ENCODE measurements at places on chromosomes 3 and 15.

DNA sequence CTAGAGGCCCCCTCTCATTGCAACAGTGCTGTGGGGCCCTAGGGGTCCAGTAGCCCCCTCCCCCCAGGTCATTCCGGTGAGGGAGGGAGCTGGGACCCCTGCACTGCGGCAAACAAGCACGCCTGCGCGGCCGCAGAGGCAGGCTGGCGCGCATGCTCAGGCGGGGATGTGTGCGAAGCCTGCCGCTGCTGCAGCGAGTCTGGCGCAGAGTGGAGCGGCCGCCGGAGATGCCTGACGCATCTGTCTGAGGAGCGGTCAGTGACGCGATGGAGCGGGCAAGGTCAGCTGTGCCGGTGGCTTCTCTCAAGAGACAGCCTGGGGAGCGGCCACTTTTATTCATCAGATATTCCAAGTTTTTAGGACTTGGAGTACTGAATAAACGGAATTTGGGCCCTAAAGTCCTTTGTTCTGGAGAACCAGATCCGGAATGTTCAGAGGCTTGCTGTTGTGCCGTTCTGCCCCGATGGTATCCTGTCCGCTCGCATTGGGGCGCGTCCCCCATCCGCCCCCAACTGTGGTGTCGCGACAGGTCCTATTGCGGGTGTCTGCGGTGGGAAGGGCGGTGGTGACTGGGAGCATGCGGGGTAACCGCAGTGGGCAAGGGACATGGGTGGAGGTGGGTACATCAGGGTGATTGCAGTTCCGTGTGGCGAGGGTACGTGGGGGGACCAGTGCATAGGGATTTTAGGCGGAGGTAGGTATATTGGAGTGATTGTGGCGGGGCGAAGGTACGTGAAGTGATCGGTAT, at the start of the genes SNRPN and SNURF:
Gene SNRPN (plus strand): TSS at position 205 of the 748 bp plus-strand sequence. CDS start 19,467 bp downstream, outside the sequence.
Gene SNURF (plus strand): TSS at position 205 of the 748 bp plus-strand sequence. CDS start 62 bp downstream, at position 267.
- peak; percentile 68 for ATAC-seq

- ATAC-seq = no peak
Observed at GRCh38 chr3:10600296-10600714, 94.9 kb upstream of the ATP2B2 start.

DNA sequence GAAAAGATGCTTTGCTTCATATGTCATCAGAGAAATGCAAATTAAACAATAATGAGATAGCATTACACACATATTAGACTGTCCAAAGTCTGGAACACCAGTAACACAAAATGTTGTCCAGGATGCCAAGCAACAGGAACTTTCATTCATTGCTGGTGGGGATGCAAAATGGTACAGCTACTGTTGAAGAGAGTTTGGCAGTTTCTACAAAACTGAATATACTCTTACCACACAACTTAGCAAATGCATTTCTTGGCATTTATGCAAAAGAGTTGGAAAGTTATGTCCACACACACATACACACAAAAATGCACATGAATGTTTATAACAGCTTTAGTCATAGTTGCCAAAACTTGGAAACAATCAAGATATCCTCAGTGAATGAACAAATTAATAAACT, 195.2 kb upstream of the MME start:
- ATAC-seq = no peak

DNA sequence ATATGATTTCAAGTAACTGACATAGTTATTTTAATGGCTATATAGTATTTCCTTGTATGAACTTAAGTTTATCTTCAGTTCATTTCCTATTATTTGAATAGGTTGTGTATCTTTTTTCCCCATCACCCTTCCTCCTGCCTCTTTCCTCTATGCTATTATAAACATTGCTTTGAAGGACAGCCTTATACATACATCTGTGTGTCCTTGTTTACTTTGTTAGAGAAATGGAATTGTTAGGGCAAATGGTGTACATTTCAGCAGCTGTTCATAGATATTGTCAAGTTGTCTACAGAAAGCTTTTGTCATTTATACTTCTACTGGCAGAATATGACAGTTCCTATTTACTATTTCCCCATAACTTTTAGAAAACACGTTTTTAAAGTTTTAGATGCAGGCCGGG, 18.4 kb downstream of the AKAP13 start:
- no peak for ATAC-seq

- no peak for ATAC-seq
Observed at GRCh38 chr3:134369861-134370596, 4.2 kb downstream of the AMOTL2 start.

DNA sequence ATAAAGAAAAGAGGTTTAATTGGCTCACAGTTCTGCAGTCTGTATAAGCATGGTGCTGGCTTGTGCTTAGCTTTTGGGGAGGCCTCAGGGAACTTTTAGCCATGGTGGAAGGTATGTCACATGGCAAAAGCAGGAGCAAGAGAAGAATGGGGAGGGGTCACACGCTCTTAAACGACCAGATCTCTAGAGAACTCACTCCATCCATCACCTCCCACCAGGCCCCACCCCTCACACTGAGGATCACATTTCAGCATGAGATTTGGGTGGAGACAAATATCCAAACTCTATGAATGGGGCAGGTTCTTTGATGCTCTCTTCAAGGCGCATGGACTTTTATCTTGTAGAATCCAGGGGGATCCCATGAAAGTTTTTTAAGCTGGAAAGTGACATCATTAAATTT, 75.7 kb downstream of the ITPR1 start:
- no peak for ATAC-seq

DNA sequence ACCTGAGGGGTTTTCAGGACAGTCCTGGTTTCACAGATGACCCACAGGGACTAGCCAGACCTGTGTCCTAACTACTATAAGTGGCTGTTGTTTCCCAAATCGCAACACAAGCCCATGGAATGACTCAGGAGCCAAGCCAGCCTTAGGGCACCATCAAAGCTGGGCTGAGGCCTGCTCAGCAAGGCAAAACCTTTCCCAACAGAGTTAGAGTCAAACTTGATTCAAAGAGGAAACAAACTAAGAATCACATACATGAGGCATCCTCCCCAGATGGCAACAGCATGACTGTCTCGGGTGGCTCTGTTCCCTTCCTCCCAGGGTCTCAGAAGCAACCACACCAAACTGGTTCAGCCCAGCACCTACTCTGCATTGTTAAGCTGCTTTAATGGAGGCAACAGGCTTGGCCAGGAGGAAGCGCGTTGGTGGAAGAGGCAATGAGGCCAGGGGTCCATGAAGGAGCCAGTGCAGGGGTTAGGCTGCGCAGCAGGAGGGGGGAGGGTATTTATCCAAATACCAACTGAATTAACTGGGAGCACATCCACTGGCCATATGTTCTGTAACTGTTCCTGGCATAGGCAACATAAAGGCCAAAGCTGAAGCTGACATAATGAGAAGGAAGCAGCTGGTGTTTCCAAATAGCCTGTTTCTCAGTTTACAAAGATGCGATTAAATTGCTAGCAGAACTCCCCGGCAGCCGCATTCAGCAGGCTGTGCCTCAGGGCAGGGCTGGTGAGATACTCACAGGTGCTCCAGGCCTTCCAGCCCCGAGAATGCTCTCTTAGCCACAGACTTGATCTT, 102.4 kb downstream of the LRIG1 start:
- ATAC-seq = no peak

Measured in activated CD4-positive, CD25-positive, alpha-beta regulatory T cell treated with anti-CD3 and anti-CD28 coated beads, Interleukin-2, amount 50 U/mL, for 24 hours (primary cell).